Activated CD4-positive, alpha-beta T cell treated with anti-CD3 and anti-CD28 coated beads, Interleukin-2, amount 50 U/mL, for 1 hour (primary cell): ENCODE measurements at places on chromosomes 2 and 18.

GRCh38 chr2:68943581-68944568 is 8.8 kb downstream of the GKN2 start:
- peak; percentile 45 for DNase-seq

- no peak for DNase-seq
These were observed 91.2 kb downstream of the GLI2 start for GRCh38 chr2:120826716-120827410.

DNA sequence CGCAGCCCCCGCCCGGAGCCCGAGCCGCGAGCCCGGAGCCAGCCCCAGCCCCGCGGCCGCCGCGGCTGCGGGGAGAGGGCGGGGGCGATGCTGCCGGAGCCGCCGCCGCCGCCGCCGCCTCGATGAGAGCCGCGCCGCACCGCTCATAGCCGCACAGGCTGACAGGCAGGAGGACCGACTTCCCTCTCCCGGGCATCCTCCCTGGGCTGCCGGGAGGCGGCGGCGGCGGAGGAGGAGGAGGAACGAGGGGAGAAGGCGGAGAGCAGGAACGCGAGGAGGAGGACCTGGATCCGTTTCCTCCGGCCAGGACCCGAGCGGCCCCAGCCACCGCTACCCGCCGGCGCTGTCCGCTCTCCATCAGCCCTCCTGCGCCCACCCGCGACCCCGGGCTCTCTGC is 370 bp downstream of the KLHL29 start:
- peak; percentile 19 for DNase-seq

DNA sequence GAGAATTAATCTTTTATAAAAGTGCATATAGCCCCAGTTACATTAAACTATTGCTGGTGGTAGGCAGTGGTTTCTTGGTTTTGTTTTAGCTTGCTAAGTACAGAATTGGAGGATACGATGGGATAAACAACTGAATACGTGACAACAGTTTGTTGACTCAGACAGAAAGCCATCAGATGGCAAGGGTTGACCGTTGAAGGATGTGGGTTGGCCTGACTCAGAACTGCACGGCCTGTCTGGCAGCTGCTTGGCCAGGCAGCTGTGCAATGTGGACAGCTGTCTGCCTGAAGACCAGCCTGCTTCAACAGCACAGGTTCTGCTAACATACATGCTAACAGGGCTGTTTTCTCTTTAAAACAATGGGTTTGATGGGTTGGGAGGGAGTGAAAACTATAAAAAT is 46.6 kb downstream of the PRKRA start:
- no peak for DNase-seq

DNA sequence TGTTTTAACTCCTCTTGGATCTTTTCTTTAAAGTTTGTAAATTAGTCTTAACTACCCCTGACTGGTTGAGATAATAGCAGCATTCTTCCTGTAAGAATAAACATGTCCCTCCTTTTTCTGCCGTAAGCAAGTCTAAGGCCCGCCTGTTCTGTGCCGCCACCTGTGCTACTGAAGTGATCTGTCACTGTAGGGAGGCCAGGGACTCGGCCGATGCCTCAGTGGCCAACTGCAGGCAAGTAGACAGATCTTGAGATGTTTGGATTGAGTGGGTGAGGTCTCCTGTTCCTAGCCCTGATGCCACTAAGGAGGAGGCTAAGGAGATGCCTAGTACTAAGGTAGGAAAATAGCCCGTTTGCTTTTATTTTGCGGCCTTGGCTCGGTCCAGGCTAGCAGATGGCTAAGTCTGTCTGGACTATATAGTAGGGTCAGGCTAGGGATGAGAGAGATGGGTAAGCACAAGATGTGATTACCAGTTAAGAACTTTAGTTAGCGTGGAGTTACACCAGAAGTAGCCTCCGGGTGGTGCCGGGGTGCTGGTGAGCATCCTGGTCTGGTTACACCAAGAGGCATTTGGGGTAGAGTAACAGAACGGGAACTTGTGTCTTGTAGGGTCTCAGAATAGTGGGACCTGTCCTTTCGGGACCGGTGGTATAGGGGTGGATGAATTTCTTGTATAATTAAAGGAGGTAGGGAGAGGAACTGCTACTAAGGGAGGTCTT is 584.2 kb downstream of the SUCLG1 start:
- DNase-seq: no peak

GRCh38 chr18:24841536-24841935 is 381.1 kb downstream of the HRH4 start:
- no peak for DNase-seq

DNA sequence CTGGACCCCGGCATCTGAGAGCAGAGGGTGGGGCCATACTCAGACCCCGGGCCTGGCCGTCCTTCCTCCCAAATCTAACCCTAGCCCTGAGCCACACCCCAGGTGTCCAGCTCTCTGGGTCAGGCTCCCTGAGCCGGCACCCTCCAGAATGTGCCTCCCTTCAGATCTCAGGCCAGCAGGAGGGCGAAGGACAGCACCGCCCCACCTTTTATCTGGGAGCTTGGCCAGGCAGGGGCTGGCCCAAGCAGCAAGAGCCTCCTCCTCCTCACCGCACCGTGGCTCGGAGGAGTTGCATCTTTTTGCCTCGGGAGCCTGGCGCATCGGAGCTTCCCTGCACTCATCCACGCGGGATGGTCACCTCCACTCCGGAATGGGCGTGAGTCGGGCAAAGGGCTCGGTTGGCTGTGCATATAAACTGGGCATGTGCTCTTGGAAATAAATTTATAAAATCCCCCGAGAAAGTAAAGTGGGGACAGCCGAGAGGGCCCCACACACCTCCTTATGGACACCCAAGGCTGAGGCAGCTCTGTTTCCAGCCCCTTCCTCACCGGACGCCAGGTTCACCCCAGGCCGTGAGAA is 69.1 kb upstream of the CTDP1 start:
- no peak for DNase-seq

GRCh38 chr2:71609958-71610357 is 156.6 kb downstream of the DYSF start:
- no peak for DNase-seq

DNA sequence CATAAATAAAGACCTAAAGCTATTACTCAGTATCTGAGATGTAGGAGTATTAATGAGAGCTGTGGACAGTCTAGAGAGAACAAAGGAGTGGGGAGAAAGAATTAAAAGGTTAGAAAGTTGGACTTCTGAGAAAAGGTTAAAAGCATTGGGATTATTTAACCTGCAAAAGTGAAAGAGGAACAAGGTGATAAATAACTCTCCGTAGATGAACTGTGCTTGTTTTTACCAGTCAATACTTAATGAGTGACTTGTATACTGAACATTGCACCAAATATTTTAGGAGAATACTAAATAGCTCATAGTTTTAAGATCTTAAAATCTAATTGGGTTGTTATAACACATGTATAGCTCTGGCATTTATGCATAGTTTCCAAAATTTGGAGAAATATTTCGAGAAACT is 137.5 kb downstream of the GPD2 start:
- DNase-seq: no peak

DNA sequence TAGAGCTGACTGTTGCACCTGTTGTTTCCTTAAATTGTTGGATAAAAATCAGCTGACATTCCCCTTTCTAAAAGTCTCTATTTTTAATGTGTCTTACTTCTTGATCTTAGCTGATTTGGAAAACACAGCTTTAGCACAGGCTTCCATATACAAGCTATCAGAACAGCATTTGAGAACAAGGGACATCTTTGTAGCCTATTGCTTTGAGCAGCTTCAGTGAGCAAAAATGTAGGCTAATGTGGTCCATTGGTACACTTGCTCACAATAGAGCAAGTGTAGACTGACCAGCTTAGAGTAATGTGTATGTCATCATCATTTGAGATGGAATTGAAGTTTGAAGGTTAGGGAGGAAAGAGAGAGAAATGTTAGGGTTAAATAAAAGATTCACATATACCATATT is 7.0 kb downstream of the INPP1 start:
- no peak for DNase-seq

- DNase-seq: no peak
These were observed 53.4 kb downstream of the CDH2 start for GRCh38 chr18:28123401-28124030.

- no peak for DNase-seq
These were observed 173.9 kb downstream of the CALCRL start for GRCh38 chr2:187274146-187274545.

DNA sequence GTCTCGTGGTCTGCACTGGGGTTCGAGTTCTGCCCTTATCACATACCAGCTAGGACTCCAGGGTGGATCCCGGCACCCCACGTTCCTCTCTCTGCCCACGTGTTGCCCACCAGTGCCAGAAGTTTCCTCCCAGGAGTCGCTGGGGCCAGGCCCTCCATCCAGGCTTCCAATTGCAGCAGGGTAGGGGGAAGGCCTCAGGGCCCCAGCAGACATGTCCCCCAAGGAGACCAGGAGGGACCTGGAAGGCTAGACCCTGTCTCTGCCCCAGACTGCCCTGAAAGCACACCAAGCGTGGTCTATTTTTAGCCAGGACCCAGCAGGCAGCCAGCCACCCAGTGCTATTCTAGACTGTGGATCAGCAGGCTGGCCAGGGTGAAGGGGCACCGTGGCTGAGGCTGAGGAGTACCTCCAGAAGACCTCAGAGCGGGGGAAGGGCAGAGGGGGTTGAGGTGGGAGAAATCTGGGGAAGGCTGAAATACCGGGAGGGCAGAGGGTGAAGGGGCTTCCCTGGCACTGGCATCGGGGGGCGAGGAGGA is 18.8 kb upstream of the TNS1 start:
- DNase-seq: no peak

GRCh38 chr2:152410165-152410597 is 75.2 kb downstream of the FMNL2 start:
- DNase-seq: no peak

GRCh38 chr2:238061315-238062202 is 758 bp downstream of the SCLY start:
- peak; percentile 25 for DNase-seq

DNA sequence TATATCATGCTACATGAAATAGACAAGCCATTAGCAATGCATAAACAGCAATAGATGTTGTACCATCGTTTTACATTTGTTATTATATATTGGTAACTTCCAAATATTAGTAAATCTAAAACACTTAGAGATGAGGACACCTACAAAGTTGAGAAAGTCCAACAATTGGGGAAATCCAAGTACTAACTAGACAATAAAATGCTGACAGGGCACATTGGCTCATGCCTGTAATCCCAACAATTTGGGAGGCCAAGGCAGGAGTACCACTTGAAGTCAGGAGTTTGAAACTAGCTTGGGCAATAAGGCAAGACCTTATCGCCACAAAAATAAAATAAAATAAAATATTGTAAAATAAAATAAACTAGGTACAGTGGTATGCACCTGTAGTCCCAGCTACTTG is 1023.1 kb downstream of the SUCLG1 start:
- DNase-seq: no peak

- DNase-seq: no peak
These were observed 90.8 kb downstream of the DSEL start for GRCh38 chr18:67425672-67426071.

DNA sequence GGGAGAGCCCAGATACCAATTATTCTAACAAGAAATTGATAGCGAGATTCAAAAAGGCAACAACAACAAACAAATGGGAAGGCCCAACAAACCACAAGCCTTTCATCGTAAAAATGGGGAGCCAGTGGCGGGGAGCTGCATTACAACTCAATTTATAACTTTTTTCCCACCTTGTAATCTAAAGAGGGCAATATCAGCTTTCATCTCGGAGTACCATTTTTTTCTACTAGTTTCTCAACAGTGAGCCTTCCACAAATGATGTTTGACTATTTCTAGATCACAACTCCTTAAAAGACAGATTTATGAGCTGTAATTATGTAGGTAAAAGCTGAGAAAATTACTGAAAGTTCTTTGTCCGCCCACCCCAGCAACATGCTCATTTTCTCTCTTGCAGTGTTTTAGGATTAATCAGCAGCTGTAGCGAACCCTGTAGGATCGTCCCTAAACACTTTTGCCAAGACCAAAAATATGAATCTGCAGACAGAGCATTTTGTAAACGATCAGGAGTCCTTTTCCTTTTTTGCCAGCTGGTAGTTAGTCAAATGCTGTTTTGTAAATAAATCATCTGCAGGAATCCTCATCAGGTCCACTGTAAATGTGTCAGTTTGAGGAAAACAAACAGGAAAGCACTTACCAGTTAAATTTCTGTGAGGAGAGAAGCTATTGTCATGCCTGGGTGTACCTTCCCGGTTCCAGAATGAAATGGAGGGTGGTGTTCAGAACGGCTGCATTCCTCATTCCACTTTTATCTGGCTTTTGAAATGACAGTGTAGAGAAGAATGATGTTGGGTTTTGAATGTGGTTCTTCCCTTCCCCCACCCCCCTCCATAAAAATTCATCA is 53.2 kb downstream of the EEF1B2 start:
- DNase-seq: no peak

DNA sequence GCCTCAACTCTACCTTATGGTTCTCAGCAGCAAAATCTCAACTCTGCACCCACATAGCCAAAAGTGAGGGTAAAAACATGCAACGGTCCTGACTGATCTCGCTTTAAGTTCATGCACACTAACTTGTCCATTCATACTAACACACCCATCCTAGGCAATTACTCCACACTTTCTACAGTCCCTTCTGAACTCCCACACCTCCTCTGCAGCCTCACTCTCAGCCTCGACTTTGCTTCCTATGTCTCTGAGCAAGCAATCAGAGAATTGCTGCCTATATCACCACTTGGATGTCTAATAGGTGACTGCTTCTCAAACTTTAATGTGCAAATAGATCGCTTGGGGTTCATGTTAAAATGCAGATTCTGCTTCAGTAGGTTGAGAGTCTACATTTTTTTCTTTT is 7.8 kb upstream of the TMBIM1 start:
- DNase-seq: no peak

DNA sequence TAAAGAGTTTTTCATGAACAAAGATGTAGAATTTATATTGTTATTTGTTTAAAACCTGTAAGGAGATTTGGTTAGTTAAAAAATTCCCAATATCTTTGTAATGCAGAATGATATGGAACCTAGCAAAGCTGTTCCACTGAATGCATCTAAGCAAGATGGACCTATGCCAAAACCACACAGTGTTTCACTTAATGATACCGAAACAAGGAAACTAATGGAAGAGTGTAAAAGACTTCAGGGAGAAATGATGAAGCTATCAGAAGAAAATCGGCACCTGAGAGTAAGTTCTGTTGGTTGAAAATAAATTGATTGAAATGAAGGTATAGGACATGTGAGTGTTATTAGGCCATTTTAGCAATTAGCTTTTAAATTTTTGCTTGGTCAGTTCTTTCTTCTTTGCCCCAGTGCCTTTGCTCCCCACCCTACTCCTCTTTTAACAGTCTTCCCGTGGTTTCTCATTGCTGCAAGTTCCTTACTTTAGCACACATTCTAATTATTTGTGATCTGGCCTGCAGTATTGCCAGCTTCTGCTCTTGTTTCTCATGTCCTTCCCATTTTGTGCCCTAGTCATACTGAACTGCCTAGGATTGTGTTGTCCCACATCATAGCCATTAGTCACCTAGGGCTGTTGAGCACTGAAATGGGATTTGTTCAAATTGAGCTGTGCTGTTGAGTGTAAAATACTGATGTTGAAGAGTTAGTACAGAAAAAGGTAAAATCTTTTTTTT is 36.6 kb downstream of the VAPA start:
- DNase-seq: no peak

- DNase-seq: no peak
These were observed 70.8 kb downstream of the SESTD1 start for GRCh38 chr2:179193759-179194394.

DNA sequence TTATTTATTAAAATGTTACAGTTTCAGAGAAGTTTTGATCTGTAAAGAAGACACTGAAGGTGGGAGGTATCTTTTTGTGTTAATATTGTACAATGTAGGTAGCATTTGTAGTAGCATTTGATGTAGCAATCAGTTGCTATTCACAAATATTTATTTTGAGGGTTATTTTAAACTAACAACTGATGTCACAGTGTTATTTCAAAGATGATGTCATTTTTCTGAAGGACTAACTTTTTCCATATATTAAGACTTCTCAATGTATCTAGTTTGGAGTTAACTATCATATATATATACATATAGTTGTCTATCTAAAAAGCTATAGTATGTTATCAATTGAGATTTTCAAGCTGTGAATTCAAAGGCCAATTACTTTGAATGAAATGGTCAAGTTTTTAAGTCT is 1003.3 kb downstream of the DSC3 start:
- no peak for DNase-seq
